ENCODE measurements at places on chromosomes 2 and 18.

DNA sequence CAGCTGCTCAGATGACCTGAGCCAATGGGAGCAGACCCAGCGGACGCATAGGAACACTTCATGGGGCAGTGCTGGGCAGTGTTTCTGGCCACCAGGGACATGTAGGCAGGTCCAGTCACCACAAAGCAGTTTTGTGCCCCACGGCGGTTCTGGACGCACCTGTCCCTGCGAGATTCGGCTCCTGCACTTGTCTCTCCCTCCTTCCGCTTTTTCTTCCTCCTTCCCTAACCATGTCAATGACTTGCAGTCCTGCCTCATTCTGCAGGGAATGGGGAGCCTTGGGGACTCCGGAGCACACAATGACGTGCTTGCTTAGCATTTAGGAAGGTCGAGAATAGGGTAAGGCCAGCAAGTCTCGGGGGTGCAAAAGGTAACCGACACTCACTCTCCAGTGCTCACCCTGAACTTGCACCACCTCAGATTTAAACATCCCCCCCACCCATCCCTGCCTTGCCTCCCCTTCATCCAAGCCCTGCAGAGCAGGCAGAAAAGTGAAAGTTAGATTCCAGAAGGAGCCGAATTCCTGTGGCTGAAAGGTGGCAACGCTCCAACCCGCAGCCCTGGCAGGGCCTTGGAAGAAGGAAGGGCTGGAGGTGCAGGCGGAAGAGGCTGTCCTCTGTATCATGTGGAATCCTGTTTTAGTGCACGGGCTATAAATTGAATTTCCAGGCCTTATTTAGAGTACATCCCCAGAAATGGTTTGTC is 40.5 kb upstream of the ATG16L1 start:
- no peak for DNase-seq

DNA sequence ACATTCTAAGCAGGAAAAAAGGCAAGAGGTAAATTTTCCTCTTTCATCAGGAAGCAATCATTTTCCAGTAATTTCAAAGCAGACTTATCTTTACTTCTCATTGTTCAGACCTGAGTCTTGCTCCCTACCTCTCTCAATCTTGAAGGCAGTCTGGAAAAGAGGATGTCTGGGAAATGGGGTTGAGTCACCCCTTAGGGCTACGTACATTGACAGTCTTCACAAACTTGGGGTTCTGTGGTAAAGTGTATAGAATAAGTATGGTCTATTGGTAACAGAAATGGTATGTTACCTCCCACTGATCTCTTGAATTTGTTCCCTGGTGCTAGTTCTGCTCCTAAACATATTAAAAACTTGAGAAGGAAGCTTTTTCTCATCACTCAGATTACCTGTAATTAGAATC is 361.3 kb downstream of the SS18 start:
- DNase-seq: no peak

GRCh38 chr2:136239079-136239685 is 121.2 kb upstream of the CXCR4 start:
- no peak for DNase-seq

DNA sequence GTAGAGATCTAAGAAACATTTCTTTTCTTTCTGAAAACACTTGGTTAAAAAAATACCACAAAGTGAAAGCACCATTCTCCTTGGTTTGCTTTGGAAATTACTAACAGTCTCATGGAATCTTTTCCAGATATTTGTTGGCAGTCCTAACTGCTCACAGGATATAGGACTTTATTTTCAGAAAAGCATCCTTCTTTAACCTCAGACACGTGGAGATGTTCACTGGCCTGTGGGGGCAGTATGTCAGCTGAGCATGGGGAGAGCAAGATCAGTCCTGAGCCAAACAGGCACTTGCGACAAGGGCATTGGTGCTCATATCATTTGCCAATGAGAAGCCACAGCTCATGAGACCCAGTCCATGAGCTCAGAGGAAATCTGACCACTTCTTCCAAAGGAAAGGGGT is 371.9 kb downstream of the NBAS start:
- no peak for DNase-seq

Data from NCI-H187 treated with DMSO at 0.1 percent for 48 hours (cell line).